Left lung (tissue), 14 donors: ENCODE measurements at places on chromosomes 3 and 15.

DNA sequence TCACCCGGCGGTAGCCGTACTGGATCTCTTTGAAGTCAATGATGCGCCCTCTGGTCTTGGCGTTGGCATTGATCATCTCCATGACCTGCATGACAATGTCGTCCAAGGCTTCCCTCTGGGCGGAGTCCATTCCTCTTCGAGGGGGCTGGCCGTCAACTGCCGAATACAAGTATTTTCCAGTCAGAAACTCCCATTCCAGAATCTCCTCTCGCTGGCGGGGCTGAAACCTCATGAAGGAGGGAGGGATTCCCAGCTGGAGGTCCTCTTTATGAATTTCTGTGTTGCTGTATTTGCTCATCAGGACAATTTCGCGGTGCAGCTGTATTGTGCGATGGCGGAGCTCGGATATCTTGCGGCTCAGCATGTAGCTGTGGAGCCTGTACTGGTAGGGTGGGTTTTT is 73.4 kb downstream of the CHSY1 start:
- DNase-seq = no peak

GRCh38 chr15:78317145-78317836 is 17.9 kb upstream of the SKIC8 start:
- DNase-seq = no peak

DNA sequence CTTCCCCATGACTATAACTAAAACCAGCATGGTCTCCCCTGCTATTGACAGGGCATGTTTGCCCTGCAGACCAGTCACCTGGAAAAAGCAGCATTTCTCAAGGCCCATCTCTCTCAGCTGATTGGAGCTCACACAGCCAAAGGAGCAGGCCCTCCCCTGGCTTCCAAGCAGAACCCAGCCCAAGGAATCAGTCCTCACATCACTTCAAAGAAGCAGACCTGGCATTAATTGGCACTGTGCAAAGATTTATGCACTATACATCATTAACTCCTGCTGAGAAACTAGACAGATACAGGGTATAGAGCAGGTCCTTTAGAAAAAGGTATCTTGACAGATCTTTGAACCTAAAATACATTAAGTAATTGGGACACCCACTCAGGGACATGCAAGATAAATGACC is 323.8 kb upstream of the PPP2R3A start:
- no peak for DNase-seq

GRCh38 chr15:41860049-41860828 is 21.6 kb downstream of the PLA2G4B start:
- no peak for DNase-seq

- DNase-seq = no peak
Measured at GRCh38 chr3:12165909-12166308, 7.2 kb upstream of the TIMP4 start.

DNA sequence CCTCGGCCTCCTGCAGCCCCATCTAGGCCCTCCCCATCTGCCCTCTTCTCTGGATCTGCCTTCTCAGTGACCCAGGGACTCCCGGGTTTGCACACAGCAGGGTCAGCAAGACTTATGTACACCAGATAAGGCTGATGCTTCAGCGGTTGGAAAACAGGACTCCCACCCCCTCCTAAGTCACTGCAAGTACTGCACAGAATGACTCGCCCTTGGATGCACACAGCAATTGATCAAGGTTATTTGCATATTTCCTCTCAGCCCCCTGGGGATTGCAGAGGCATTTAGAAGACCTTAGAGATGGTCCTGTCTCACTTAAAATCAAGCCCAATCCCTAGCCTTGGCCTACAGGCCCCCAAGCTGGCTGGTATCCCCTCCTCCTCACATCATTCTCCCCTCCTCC is 8.9 kb downstream of the ACAN start:
- no peak for DNase-seq

DNA sequence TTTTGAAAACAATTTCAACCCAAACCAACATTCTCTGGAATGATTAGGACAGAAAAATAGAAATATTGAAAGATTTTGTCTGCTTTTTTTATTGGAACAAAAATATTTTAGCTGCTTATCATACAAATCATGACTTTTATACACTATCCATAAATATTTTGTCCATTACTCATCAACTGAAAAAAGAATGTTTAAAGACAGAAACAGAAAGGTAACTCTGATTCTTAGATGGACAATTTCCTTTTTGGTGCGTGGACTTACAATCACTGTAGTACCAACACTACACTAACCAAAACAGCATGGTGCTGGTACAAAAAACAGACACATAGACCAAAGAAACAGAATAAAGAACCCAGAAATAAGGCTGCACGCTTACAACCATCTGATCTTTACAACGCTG is 582.8 kb upstream of the CCDC54 start:
- DNase-seq = no peak

- DNase-seq = no peak
Measured at GRCh38 chr3:72355168-72355567, 493.1 kb downstream of the SHQ1 start.

DNA sequence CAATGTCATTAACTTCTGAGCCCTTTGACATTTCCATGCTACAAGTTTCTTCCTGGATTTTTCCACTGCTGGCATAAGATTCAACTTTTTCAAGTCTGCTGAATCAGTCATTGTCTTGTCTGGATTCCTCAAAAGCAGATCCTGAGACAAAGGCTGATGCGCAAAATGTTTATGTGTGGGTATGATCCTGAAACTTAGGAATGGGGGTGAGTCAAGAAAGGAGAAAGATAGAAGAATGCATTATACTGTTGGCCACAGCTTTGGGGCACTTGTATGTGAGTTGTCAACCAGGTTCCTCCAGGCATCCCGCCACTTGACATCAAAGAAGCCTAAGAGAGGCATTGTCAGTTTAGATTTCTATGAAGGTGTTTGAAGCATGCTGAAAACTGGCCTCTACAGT is 50.4 kb downstream of the FOXB1 start:
- no peak for DNase-seq

- DNase-seq = no peak
Measured at GRCh38 chr3:133884054-133884886, 11.4 kb downstream of the RAB6B start.

DNA sequence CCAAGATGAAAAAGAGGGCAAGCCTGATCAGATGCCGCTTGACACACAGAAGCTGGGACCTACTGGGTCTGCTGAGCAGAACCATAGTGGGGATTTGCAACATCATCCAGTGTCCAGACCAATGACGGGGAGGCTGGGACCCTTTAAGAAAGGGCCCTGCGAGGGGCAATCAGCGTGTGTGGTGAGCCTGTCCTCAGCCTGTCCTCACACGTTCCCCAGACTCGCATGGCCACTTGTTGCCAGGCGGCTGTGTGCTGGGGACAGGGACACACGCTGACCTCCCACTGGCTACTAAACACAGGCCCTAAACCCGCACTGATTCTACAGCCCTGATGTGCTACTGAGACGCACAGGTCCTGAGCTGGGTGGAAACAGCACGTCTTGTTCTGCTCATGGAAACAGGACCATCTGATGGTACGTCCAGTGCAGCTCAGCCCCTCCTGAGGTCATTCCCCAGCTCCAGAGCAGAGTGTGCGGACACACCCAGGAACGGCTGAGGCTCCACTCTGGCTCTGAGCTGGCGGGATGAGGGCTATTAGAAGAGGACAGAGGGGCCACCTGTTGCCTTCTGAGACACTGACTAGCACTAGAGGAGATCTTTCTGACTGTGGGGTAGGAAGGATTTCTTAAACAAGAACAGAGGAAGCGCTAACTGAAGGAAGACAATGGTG is 24.4 kb downstream of the PCSK6 start:
- no peak for DNase-seq

GRCh38 chr15:27722102-27722501 is 377.0 kb downstream of the OCA2 start:
- DNase-seq = no peak
